ENCODE measurements at places on chromosomes 4 and X. TPM values are rescaled to one million over a fixed set of nuclear protein-coding genes. Genes with fewer than 3 reads are reported as not detected.

DNA sequence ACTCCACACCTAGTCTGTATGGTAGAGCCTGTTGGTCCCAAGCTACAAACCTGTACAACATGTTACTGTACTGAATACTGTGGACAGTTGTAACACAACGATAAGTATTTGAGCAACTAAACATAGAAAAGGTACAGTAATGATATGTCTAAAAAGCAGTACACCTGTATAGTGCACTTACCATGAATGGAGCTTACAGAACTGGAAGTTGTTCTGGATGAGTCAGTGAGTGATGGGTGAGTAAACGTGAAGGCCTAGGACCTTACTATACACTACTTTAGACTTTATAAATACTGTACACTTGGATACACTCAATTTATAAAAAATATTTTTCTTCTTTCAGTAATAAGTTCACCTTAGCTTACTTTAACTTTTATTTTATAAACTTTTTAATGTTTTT is 104.0 kb downstream of the TMA16 start:
- H3K27ac ChIP-seq: no peak overlapping the region
- no peaks in the 10 kb centered on the region for H3K4me1 ChIP-seq
- no peaks in the 10 kb centered on the region for H3K36me3 ChIP-seq
- DNase-seq: no peak
- no peak overlapping the region for H3K4me3 ChIP-seq
- H3K27me3 ChIP-seq: no peaks in the 10 kb centered on the region

DNA sequence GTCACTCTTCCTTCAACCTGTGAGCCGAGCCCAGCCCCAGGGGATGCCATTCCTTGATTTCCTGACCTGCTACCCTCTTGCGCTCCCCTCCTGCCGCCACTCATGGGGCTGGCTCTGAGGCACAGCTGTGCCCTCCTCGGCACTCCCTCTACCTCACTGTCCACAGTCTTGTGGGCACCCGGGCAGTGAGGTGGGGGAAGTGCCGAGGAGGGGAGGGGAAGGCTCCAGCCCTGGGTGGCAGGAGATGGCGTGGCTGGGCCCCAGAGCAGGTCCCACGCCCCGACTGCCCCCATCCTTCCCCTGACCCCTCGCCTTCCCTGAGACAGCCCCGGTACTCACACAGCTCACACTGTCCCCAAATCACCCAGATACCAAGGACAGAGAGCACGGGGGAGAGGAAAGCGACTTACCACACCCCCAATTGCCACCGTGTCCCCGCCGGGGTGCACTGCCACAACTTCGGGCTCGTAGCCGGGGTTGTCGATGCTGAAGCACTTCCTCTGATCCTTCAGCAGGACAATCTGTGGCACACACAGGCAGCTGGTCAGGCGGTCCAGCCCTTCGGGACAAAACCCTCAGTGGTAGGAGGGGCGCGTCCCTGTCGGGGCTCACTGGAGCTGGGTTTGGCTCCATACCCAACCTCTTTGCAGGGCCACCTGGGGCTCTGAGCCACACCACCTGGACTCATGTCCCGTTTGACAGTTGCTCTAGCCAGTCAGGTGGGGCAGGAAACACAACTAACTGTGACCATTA is 37.9 kb downstream of the WDR1 start:
- H3K36me3 ChIP-seq: peaks cover 82% of the 10 kb centered on the region
- no peak overlapping the region for H3K4me3 ChIP-seq
- no peaks in the 10 kb centered on the region for H3K27me3 ChIP-seq
- DNase-seq: no peak
- H3K4me1 ChIP-seq: no peaks in the 10 kb centered on the region

GRCh38 chr4:870951-871350 is 45.0 kb upstream of the CPLX1 start:
- no peak overlapping the region for H3K27ac ChIP-seq
- H3K4me3 ChIP-seq: no peak overlapping the region
- DNase-seq: no peak
- no peaks in the 10 kb centered on the region for H3K27me3 ChIP-seq
- H3K4me1 ChIP-seq: no peaks in the 10 kb centered on the region

DNA sequence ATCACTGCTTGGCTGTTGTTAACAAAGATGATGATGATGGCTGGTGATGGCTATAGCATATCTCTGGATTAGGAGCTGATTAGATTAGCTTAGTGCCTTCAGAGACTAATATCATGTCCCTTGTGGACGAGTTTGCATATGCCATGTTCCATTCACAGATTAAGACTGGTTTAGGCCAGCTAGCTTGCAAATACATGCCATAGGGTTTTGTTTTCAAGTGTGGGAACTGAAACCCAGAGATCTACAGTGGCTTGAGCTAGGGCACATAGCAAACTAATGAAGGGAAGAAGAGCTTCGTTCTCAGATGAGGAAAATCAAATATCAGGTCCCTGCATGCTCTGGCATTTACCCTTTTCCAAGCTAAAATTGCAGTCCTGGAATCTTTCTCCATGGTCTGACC is 492.3 kb downstream of the MAGEE1 start:
- H3K36me3 ChIP-seq: no peaks in the 10 kb centered on the region
- no peak for DNase-seq
- no peaks in the 10 kb centered on the region for H3K27me3 ChIP-seq
- no peaks in the 10 kb centered on the region for H3K4me1 ChIP-seq
- H3K27ac ChIP-seq: no peak overlapping the region

DNA sequence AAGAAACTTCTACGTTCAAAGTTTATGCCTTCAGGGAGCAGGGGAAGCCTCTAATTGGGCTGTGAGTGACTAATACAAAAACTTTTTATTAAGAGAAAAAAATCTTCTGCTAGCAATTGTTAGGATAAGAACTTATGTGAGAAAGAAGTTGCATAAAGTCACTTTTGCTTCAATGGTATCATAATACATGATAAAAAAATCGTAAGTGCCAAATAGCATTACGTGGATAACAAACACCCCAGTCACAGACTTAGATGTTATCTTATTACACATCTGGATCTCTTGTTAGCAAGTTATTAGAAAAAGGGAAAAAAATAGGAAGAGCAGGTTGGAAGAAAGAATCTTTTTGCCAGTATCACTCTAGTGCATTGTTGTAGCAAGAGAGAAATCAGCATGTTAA is 4.2 kb upstream of the NDST4 start:
- no peaks in the 10 kb centered on the region for H3K4me1 ChIP-seq
- no peaks in the 10 kb centered on the region for H3K36me3 ChIP-seq
- no peak for DNase-seq
- H3K4me3 ChIP-seq: no peak overlapping the region

DNA sequence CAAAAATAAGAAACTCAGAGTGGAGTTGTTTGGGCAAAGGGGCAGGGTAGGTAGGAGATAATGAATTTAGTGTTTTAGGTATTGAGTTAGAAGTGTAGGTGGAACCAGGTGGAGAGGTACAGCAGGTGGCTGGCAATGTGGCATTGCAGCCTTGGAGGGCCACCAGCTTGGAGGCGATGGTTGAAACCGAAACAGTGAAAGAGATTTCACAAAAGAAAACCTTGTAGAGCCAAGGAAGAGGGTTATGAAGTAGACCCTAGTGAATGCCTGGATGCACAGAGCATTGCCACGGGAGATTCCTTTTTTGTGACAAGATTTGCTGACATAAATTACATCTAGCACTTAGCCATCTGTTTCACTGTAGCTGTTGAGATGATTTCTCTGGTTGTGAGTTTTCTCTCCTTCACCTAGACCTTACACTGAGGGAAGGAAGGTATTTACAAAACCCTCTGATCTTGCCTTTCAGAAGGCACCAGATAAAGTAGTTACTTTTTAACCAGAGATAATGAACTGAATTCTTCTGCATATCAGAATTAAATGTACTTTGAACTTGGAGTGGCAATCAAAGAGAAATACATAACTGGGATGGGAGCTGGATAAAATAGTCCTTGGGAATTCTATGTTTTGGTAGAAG is 104.1 kb upstream of the CASK start:
- no peak for DNase-seq
- no peaks in the 10 kb centered on the region for H3K4me1 ChIP-seq
- H3K36me3 ChIP-seq: peaks cover 5% of the 10 kb centered on the region
- H3K27ac ChIP-seq: no peak overlapping the region
- no peaks in the 10 kb centered on the region for H3K27me3 ChIP-seq

DNA sequence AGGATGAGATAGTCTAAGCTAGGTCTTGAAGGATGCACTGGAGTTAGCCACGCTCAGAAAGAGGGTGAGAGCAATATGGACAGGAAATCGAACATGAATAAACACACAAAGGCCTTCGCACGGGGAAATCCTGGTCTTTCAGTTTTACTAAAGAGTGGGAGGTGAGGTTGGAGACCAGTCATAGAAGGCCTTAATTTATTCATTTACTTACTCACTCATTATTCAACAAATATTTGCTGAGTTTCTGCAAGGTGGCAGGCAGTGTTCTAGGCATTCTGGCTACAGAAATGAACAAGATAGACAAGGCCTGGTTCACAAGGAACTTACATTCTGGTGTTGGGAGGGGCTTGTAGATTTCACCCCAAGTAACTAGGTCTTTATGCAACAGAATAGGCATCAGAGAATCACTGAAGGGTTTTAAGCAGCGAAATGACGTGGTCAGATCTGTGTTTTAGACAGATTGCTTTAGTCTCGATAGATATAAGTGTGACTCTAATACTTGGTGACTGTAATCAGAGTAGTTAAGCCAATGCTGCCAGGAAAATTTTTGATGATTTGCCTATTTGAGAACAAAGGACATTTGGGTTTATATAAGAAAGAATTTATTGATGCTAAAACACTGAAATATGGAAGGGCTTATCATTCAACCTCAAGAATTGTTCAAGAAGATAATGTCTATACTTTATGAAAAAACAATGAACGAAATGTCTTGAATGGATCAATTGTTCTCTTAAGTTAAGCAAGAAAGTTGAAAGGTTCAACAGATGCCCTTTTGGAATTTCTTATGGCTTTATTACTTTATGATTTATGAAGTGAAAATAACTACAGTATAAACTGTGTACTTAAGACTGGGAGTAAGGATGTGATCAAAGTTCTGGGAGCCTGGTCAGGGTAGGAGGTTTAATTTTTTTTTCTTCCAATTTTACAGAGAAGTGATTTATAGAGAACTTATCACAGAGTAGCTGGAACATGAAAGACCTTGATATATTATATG is 184.4 kb upstream of the CASK start:
- peaks cover 12% of the 10 kb centered on the region for H3K36me3 ChIP-seq
- H3K27me3 ChIP-seq: no peaks in the 10 kb centered on the region
- peak overlapping the region; percentile 20 for H3K27ac ChIP-seq
- H3K4me1 ChIP-seq: peaks cover 34% of the 10 kb centered on the region
- no peak overlapping the region for H3K4me3 ChIP-seq
- no peak for DNase-seq

- H3K27ac ChIP-seq: no peak overlapping the region
- no peak overlapping the region for H3K4me3 ChIP-seq
- no peaks in the 10 kb centered on the region for H3K4me1 ChIP-seq
- no peaks in the 10 kb centered on the region for H3K27me3 ChIP-seq
- H3K36me3 ChIP-seq: no peaks in the 10 kb centered on the region
- DNase-seq: no peak
Measured at GRCh38 chrX:7941390-7942042, 14.3 kb upstream of the PNPLA4 start.

DNA sequence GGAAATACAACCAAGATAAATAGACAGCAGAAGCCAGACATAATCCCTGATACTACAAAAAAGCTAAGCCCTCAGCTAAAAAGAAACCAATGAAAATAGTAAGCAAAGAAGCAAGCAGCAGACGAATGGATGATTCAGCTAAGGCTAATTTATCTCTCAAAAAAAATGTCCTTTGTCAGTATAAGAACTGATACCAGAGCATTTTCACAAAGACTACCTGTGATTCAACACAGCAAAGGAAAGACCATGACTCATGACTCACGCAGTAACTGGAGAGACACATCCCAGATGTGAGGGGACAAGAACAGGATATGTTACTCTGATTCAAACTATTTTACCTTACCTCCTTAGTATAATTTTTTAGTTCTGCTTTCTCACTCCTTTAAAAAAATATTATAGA is 22.7 kb upstream of the TMPRSS11F start:
- no peak overlapping the region for H3K4me3 ChIP-seq
- H3K36me3 ChIP-seq: no peaks in the 10 kb centered on the region
- no peak for DNase-seq
- H3K27ac ChIP-seq: no peak overlapping the region
- H3K4me1 ChIP-seq: no peaks in the 10 kb centered on the region

DNA sequence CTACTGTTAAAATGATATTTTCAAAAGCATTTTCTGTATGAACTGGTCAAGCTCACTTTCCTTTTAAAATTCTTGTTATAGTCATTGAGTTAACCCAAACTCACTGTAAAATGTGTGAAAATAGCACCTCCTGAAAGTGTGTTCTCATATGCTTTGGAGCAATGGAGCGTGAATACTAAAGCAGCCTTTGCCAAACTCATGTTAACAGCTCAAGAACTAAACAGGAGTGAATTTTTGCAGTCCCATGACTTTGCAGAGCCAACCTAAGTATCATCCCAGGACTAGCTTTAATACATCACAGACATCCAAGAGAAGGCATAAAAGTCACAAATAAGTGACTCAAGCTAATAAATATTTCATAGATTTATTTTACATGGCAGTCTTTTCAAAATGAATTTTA is 2.3 kb downstream of the AMMECR1 start:
- no peaks in the 10 kb centered on the region for H3K36me3 ChIP-seq
- H3K4me3 ChIP-seq: peak overlapping the region; percentile 81
- no peaks in the 10 kb centered on the region for H3K27me3 ChIP-seq
- no peak overlapping the region for H3K27ac ChIP-seq

GRCh38 chr4:75255261-75255660 is 258.9 kb downstream of the RCHY1 start:
- no peak overlapping the region for H3K27ac ChIP-seq
- no peaks in the 10 kb centered on the region for H3K4me1 ChIP-seq
- H3K36me3 ChIP-seq: no peaks in the 10 kb centered on the region
- H3K27me3 ChIP-seq: no peaks in the 10 kb centered on the region
- H3K4me3 ChIP-seq: no peak overlapping the region

- H3K27me3 ChIP-seq: no peaks in the 10 kb centered on the region
- H3K27ac ChIP-seq: no peak overlapping the region
- DNase-seq: no peak
Measured at GRCh38 chr4:104677116-104677515, 182.4 kb upstream of the CXXC4 start.

Gene TCEAL7
- total RNA-seq: not detected

Gene NEUROG2
- not detected for total RNA-seq

Gene GASK1B
- total RNA-seq: not detected

Gene GAGE12J
- total RNA-seq: not detected

Gene FLNA
- 1,454 TPM for total RNA-seq

Gene AMMECR1
- total RNA-seq: 7.5 TPM

Gene ZCCHC18
- total RNA-seq: 3.8 TPM

Gene RTL5
- total RNA-seq: 0.05 TPM

Gene MORC4
- total RNA-seq: 6.5 TPM

Data from activated CD8-positive, alpha-beta T cell treated with anti-CD3 and anti-CD28 coated beads, Interleukin-2, amount 10 ng/mL, durations not matched to agents 7 days and 5 days (primary cell).